Effector memory CD8-positive, alpha-beta T cell (primary cell): ENCODE measurements at places on chromosomes 6 and 20.

DNA sequence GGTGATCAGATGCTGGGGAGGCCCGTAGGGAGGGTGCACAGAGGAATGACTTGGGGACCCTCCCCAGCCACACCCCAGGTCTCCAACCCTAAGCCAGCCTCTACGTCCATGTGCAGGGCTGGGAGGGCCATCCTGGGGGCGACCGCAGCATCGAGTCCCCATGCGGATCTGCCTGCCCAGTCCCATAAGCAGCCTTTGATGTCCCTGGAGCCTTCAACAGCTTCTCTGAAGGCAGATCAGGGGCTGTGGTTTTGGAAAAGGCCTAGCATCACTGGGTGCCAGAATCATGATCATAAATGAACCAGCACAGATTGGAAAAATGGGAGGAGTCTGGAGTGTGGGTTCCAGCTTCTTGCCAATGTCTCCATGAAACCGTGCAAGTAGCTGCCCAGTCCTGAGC, 22.9 kb downstream of the TOX2 start:
- DNase-seq, result no peak

DNA sequence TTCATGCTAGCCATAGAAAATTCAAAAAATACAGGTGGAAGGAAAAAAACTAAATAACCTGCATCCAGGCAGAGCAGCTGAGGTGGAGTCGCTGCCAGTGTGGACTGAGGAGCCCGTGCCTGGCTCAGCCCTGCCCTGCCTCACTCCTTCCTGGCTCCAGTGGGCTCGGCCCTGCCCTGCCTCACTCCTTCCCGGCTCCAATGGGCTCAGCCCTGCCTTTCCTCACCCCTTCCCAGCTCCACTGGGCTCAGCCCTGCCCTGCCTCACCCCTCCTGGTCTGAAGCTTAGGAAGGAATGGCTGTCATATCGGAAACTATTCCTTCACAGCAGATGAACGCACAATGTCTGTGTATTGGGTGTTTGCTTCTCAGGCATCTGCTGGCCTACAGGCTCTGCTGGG, 142.1 kb downstream of the SMOC2 start:
- DNase-seq, result no peak

GRCh38 chr20:45842169-45842812, 8.7 kb downstream of the SNX21 start:
- DNase-seq, result no peak

DNA sequence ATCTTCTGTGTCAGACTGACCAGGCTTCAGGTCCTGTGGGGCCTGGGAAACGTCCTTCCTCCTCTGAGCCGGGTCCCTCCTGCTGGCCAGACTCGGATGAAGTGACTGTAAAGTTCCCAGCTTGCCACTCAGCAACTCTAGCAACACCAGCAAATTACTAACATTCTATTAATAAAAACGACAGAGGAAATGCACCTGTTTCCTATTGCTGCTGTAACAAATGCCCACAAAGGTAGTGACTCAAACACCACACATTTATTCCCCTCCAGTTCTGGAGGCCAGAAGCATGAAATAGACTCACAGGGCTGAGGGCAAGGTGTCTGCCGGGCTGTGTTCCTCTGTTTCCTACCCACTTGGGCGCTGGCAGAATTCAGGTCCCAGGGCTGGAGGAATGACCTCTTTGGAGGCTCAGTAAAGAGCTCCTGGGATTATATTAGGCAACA, 48.8 kb downstream of the CTCFL start:
- no peak for DNase-seq

- no peak for DNase-seq
These were observed 5.7 kb upstream of the FKBP5 start for GRCh38 chr6:35694462-35694861.

DNA sequence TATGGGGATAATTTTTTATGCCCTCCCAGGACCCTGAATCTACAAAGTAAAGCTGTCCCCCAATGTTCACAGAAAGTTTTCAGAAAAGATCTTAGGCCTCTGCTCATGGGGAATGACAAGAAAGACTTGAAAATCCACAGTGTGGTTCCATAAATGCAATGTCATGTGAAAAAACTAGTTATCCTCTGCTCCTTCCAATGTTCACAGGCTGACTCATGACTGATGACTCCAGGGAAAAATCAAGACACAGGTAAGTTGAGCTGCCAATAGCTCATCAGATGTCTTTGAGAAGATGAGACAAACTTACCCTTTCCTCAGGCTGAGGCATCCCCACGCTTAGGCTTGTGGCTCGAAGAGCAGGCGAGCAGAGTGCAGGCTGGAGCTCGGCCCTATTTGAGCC, 14.8 kb upstream of the BCLAF1 start:
- no peak for DNase-seq

GRCh38 chr6:83707829-83708545, 914 bp downstream of the SNAP91 start:
- DNase-seq, result no peak

DNA sequence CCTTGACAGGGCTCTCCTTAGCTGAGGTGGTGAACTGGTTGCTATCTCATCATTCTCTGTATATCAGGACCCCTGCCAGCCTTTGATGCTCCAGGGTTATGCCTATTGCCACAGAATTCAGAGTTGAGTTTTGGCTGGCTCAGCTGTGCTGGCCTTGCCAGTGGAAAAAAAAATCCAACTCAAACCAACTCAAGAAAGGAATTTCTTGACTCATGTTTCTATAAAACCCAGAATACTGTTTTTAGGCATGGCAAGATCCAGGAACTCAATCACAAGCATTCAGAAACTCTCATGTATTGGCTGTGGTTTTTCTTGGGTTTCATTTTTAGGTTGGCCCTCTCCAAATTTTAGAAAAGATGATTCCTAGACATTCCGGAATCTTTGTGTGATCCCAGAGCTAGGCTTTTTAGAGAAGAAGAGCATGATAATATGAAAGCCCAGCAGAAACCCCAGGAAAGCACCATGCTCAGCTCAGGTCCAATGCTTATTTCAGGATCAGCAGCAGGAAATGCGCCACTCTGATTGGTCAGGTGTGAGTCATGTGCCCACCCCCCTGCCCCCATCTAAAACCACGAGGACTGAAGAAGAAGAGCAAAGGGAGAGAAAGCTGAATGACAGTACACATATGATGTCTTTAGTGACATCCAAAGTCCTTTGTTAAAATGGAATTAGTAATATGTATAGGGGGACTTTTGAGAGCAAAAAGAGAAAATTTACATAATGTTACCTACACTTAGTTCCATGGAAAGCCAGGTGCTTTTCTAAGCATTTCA, 122.9 kb downstream of the RNF144B start:
- DNase-seq, result no peak

DNA sequence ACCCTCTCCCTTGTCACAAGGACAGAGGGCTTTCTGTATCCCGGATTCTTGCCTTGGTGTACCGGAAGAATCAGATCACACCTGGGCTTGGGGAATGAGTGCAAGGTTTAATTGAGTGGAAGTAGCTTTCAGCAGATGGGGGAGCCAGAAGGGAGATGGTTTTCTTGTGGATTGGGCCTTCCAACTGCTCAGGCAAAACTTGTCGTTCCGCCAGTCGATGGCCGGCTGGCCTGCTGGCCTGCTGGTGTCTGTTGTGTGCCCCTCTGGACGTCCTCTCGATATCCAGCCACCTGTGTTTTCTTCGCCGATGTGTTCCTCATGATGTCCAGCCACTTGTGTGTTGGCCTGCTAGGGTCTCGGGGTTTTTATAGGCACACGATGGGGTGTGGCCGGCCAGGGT, 168.1 kb downstream of the CDKAL1 start:
- DNase-seq, result no peak

DNA sequence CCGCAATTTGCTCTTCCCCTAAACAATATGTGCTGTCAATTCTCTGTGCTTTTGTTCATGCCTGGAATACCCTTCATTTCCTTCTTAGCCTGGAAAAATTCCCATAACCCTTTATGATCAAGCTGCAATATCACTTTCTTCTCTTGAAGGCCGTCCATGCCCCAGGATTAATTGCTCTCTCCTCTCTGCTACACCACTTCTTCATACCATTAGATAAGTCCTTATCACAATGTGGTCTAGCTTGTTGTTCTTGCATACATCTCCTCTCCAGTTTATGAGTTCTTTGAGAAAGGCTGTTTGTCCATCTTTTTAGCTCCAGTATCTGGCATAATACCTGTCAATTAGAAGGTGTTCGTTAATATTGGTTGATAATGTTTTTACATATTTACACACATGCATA, 111.2 kb upstream of the SAMD5 start:
- no peak for DNase-seq

GRCh38 chr6:93418408-93419303, 703 bp downstream of the EPHA7 start:
- DNase-seq, result no peak

DNA sequence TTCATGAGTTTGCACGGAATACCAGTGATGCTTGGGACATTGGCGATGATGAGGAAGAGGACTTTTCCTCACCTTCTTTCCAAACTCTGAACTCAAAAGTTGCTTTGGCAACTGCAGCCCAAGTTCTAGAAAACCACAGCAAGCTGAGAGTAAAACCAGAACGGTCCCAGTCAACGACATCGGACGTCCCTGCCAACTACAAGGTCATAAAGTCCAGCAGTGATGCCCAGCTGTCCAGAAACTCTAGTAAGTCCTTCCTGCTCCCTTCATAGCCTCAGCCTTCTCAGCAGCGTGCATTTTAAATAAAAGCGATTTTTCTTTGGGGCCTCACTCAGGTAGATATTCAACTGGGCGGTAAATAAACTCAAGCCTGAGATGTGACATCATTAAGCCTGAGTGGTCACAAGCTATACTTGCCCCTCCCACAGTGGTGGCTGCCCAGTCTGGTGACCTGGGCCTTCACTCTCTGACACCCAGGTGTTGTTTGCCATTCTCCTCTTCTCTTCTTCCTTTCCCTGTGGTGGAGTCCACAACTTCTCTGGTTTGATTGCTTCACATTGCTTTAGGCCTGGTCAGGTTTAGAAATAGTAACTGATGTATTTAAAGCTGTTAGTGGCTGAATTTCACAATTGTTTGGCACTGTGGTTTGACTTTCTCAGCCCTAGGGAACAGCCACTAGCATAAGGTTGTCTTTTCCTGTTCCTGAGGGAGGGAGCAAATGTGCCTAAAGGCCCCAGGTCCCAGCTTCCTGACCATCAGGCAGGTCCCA, 21.6 kb upstream of the TMEM217 start:
- no peak for DNase-seq

DNA sequence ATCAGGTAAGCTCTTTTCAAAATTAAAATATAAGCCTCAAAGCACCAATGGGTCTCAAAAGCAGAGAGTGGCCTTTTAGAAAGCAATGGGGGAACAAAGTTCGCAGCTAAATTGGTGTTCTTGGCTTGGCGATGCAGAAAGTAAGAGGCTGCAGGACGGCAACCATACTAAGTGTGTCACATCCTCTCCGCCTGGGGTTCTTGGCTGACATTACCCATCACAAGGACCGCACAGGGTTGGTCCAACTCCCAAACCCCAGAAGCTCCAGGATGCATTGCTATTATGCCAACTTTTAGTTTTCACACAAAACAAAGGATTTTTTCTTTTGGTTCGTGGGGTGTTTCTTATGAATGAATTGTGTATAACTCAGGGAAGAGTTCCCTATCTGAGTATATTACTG, 124.8 kb downstream of the PRKN start:
- no peak for DNase-seq
